ENCODE measurements at places on chromosomes 12 and 14.

GRCh38 chr14:70282666-70283065, 76.8 kb downstream of the COX16 start:
- no peak for DNase-seq

- no peak for DNase-seq
Measured at GRCh38 chr12:753611-754472, 1.5 kb downstream of the WNK1 start.

GRCh38 chr12:14781563-14781962, 21.7 kb downstream of the WBP11 start:
- DNase-seq: no peak

GRCh38 chr14:31174433-31174832, 33.2 kb downstream of the HECTD1 start:
- no peak for DNase-seq

GRCh38 chr12:88693837-88694445, 113.7 kb upstream of the KITLG start:
- peak; percentile 31 for DNase-seq

DNA sequence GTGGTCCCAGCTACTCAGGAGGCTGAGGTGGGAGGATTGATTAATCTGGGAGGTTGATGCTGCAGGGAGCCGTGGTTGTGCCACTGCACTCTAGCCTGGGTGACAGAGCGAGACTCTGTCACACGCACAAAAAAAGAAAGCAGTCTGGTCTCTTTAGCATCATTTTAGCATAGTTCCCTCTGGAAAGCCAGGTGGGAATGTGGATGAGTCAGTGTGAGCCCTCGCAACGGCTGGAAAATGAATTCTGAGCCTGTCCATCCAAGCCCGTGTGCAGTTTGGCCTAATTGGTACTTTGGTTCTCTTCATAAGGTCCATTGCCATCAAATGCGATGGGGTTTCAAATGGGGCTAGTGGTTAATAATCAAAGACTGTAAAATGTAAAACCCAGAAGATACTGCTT, 2.4 kb downstream of the MYL2 start:
- no peak for DNase-seq
